Non-pigmented ciliary epithelial cell (primary cell): ENCODE measurements at places on chromosomes 2 and 18.

GRCh38 chr18:54069729-54070128 lies 154.7 kb downstream of the MBD2 start:
- no peak for DNase-seq

DNA sequence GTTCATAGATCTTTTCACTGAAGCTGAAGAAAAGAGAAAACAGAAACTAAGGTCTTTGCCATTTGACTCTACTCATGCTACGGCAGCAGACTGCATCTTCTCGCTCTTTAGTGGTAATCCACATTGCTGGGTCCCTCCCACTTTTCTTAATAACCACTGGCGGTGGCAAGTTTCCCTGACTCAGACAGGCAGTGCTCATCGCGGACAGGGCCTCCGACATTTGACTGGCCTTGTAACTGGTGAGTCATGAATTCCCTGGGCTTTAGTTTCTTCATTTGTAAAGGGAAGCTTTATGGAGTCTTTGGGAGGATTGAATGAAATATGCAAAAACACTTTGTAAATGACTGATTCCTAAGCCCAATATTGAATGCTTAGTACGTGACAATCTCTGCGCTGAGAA lies 238.2 kb upstream of the RBBP8 start:
- DNase-seq, result peak; percentile 93

- DNase-seq, result no peak
Measured at GRCh38 chr2:79593237-79593867, 80.5 kb downstream of the CTNNA2 start.

DNA sequence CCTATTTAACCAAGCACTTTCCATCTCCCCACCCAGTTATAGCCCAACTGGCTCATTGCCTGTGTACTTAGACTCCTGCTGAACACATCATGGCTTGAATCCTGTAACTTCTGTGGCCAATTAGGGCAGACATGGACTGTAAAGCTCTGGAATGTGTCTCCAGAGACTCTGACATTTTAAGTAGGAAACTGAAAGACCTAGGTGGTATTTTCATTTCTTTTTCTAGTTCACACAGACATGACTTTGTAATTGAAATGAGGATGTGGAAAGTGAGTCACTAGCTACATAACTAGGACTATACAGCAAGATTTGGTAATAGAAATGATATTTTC lies 12.2 kb downstream of the DOK1 start:
- DNase-seq, result peak; percentile 60

- no peak for DNase-seq
Measured at GRCh38 chr2:18977409-18977808, 381.0 kb downstream of the OSR1 start.

- no peak for DNase-seq
Measured at GRCh38 chr2:64331849-64332699, 121.9 kb upstream of the LGALSL start.

- no peak for DNase-seq
Measured at GRCh38 chr2:172358691-172359556, 68.5 kb upstream of the ITGA6 start.

GRCh38 chr2:135021618-135022017 lies 25.6 kb downstream of the MAP3K19 start:
- DNase-seq, result no peak

GRCh38 chr2:158817588-158817987 lies 22.5 kb downstream of the DAPL1 start:
- DNase-seq, result peak; percentile 40

GRCh38 chr2:221001381-221001801 lies 570.7 kb downstream of the EPHA4 start:
- no peak for DNase-seq

GRCh38 chr18:71189581-71189980 lies 900.7 kb downstream of the SOCS6 start:
- DNase-seq, result no peak

DNA sequence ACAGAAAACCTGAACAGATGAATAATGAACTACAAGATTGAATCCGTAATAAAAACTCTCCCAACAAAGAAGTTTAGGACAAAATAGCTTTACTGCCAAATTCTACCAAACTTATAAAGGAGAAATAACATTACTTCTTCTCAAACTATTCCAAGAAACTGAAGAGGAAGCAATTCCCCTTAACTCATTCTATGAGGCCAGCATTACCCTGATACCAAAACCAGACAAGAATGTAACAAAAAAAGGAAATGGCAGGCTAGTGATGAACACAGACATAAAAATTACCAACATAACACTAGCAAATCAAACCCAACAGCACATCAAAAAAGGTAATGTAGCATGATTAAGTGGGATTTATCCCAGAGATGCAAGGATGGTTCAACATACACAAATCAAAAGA lies 213.7 kb upstream of the FOSL2 start:
- no peak for DNase-seq

- DNase-seq, result no peak
Measured at GRCh38 chr2:217404236-217404760, 544.4 kb upstream of the TNP1 start.

DNA sequence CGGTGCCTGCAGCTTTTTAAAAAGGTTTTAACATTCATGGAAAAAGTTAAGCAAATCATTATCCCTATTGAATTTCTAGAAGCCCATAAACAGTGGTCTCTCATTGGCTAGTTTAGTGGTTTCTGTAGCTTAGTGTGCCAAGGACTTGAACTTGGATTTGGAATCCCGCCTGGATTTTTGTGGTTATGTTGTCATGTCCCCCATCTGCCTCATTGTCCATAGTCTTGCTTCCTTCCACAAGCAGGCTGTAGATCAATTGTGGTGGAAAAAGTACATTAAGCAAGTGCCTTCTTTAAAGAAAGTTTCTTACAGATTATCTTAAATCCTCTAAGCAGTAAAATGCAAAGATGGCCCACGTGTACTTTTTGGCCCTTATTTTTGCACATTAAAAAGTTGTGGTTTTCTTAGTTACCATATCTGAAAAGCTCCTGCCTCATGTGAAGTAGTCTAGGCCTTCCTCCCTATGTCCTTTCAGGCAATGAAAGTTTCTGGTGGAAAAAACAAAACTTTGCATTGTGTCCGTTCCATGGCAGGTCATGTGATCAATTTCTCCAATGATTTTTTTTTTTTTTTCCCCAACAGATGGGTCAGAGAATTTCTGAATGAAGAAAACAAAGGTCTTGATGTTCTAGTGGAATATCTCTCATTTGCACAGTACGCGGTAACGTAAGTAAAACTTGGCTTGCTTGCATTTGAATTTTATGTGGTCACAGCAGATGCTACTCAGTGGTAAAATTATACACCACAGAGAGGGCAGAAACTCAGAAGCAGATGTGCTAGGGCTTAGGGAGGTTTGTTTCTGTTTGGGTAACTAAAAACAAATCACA lies 158.9 kb downstream of the PRPF40A start:
- DNase-seq, result peak; percentile 85

GRCh38 chr2:239272626-239273025 lies 128.2 kb downstream of the HDAC4 start:
- DNase-seq, result no peak

DNA sequence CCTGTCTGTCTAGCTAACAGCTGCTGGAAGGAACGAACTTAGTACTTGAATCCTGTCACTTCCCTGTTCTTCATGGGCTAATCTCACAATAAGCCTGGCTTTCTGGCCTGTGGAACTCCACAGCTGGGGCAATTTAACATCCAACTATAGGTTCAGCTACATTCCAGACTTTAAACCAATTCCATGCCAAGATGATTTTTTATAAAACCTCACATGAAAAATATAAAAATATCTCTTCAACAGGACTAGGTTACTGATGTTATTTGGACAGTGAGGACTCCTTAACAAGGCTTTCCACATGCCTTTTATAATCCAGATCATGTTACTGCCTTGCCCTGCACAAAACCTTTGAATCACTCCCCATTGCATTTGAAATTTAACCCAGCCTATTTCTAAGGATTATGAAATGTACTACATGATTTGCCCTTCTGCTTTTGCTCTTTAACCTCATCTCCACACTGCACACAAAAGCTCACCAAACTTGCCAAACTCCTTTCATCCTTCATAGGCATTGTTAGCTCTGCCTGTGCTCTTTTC lies 863.2 kb upstream of the CHAC2 start:
- DNase-seq, result no peak

GRCh38 chr2:241066893-241067341 lies 35.2 kb downstream of the MTERF4 start:
- DNase-seq, result no peak

- peak; percentile 55 for DNase-seq
Measured at GRCh38 chr2:201420442-201421113, 30.7 kb downstream of the TRAK2 start.

DNA sequence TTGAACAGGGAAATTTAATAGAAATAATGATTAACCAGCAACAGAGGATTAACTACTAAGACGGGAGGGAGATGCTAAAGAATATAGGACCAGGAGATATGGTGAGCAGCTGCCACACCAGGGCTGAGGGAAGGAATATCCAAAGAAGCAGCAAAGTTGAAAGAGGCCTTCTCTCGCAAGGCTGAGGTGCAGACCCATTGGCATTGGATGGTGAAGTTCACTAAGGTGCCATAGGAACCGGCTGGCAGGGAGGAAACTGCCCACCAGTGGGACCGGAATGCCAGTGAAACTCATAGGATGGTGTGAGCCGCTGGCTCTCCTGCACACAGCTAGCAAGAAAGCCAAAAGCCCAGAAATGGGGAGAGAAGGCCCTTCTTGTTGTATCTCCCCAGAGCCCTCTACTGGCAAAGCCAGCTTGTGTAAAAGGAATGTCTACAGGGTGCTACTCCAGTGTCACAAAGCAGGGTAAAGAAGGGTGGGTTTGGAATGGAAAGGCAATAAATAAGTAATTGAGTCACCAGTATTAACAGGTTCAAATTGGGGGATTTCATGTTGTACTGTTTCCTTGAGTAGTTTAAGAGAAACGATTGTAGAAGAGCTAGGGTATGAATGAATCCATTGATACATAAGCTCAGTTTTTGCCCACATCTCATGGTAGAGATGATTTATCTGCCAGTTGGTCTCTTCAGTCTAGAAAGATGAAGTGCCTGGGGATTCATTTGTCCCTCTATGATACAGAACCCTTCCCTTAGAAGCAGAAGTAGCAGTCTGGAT lies 36.0 kb downstream of the FARP2 start:
- no peak for DNase-seq

DNA sequence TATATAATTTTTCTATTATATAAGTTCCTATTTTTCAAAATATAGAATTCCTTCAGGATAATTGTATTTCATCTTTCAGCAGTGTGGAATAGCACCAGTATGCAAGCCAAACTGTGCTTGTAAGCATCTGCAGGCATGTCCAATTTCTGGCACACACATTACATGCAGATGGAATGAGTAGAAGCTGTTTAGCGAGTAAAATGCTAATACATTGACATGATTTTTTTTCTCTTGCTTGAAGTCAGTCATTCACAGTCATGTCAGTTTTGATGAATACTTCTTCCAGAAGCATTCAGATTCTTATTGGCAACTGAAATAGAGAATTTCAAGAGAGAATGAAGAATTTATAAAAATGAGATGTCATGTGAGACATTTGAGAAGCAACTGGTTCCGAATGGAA lies 109.4 kb downstream of the CERS6 start:
- DNase-seq, result no peak

DNA sequence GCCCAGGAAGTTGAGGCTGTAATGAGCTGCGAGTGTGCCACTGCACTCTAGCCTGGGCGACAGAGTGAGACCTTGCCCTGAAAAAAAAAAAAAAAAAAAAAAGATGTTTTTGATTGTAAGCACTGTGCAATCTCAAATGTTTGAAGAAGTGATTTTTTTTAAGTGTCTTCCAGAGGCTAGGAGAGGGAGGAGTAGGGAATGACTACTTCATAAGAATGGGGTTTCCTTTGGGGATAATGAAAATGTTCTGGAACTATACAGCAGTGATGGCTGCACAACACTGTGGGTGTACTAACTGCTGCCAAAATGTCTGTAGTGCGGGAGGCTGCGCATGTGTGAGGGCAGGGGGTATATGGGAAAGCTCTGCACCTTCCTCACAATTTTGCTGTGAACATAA lies 83.7 kb downstream of the MCFD2 start:
- no peak for DNase-seq

- DNase-seq, result no peak
Measured at GRCh38 chr2:45836740-45837139, 185.3 kb downstream of the PRKCE start.

GRCh38 chr2:108701208-108701607 lies 18.1 kb upstream of the RANBP2 start:
- DNase-seq, result no peak

DNA sequence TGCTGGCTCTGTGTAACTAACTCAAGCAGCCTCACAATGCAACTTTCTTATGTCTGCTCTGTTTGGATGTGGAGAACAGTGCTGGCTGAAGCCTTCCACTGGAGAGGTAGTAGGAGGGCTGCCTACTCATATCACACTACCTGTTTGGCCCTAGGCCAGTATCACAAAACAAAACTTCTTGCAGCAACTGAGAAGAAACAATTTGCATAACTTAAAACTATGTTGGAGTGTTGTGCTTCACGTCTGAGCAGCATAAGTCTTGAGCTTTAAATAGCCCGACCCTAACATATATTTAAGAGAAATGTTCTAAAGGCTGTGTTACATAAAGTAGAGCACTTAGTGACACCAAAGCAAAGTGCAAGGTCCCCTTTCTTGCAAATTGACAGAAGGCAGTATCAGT lies 204.9 kb upstream of the ACVR2A start:
- no peak for DNase-seq

DNA sequence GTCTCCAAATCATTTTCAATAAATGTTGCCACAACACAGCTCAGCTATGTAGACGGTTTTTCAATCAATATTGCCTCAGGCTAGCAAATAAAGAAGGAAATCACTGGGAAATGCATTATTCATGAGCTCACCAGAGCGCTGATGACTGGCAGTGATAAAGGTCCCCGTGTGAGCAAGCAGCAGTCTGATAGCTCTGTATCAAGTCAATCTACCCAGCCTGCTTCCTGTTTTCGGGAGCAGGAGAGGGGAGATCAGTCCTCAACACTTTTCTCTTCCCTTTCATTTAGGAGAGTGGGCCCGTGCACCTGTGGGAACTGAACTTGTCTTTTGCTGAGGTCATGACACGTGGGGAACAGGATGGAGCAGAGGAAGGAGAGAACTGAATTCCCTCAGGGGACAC lies 253.9 kb upstream of the SIX2 start:
- no peak for DNase-seq

DNA sequence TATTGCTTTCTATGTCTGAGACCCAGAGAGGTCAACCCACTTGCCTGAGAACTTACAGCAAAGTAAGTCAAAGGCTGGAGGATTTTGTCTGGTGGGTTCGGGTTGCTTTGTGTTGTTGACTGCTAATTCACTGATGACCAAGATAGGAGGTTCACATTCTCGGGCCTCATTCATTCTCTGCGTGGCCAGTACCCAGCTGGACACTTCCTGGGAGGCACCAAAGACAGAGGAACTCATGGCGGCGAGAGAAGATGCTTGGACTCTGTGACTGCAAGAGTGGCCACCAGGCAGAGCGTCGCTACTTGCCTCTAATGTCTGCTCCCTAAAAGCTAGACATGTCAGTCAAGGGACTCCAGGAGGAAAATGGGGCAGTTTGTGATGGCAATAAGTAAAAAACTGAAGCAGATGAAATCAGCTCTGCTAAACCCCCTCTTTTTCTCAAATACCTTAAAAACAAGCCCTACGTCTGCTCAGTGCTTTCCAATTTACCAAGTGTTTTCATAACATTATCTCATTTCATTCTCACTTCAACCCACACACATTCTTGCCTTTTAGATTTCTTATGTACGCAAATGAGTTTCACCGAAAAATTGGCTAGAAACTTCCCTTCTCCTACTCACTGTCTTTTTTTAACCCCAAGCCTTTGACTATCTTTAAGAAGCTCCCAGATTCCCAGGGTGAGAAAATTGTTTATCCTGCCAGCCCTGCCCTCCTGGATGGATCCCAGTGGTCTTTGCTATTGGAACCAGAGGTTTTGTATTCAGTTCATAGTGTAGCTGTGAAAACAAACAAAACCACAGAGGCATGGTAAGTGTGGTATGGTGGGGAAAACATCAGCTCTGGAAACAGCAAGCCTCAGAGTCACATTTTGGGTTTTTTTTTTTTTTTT lies 4.9 kb upstream of the LBH start:
- DNase-seq, result no peak
